Activated CD4-positive, alpha-beta T cell treated with anti-CD3 and anti-CD28 coated beads, Interleukin-2, amount 50 U/mL, for 48 hours (primary cell): ENCODE measurements at places on chromosomes 7 and 10.

DNA sequence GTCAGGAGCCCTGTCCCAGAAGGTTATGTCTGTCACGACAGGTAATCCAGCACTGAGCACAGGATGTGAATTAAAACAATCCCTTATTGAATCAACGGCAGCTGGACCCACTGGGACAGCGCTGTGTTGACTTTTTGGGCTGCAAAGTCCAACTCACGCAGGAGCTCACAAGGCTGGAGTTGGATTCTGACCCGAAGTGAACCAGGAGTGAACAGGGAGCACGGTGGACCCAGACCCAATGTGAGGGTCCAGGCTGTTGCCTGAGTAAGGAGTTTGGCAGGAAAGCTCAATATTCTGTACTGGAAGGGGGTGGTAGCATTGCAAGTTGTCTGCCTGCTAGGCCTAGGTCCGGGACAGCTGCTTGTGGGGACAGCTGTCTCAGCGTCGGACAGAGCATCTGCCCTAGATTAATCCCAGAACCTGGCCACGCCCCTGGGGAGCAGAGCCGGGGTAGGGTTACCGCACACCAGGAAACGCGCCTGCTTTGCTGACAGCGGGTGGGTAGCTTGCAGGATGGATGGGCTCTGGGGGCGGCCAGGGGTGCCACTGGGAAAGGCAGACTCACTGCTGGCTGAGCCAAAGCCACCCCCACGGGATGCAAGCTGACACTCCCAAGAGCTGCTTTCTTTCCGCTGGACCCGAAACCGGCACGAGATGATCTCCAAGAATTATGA is 24.0 kb downstream of the COL26A1 start:
- no peak for DNase-seq

DNA sequence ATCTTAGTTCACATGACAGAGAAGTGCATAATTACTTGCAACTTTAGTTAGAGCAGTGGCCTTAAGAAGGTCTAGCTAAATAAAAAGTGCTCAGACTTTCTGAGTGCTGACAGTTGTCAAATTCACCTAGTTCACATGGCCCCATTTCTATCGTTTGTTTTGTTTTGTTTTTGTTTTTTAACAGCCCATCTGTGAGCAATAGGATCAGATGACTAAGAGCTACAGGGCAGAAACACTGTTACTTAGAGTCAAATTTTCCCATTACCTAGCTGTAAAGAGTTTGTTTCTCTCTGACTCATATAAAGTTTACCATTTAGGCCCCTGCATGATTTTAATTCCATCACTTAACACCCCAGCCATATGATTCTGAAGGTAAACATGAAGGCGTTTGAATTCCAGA is 18.8 kb downstream of the CAV1 start:
- no peak for DNase-seq

DNA sequence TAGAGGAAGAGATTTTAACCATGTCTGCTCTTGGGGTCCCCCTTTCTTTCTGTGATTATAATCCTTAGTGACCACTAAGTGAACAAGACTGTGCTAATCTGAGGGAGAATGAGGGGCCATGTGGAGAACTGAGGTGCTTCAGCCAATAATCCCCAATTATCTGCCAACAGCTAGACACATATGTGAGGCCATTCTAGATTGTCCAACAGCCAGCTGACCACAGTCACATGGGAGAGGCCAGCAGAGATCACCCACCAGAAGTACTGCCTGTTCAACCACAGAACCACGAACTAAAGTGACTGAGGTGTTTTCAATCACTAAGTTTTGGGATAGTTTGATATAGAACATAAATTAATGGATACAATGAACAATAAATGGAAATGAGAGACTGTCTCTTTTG is 74.3 kb downstream of the SEMA3E start:
- DNase-seq = no peak

- no peak for DNase-seq
Observed at GRCh38 chr10:99297033-99297432, 32.1 kb upstream of the CNNM1 start.

GRCh38 chr10:109859221-109859620 is 64.1 kb downstream of the XPNPEP1 start:
- no peak for DNase-seq
